A549 treated with ZK216348 at 1 μM for 4 hours (cell line): ENCODE measurements at places on chromosomes 16 and 17. TPM values are rescaled to one million over a fixed set of nuclear protein-coding genes. Genes with fewer than 3 reads are reported as not detected.

The FOXJ1 gene
- total RNA-seq: 0.38 to 0.71 TPM (median 0.55 TPM) in 5 replicates

The ACE gene
- total RNA-seq: 0.50 to 1.4 TPM (median 0.71 TPM) in 5 replicates

The TMEM186 gene
- total RNA-seq: 10.1 to 16.1 TPM (median 13.9 TPM) in 5 replicates

The CLDN6 gene
- total RNA-seq: 0.20 to 0.56 TPM (median 0.41 TPM) in 4 of 5 replicates, not detected in the other

The ZNF597 gene
- 0.85 to 1.3 TPM (median 0.95 TPM) in 5 replicates for total RNA-seq

The FBXO39 gene
- not detected in 5 replicates for total RNA-seq

The KCNAB3 gene
- 1.8 to 4.1 TPM (median 2.5 TPM) in 5 replicates for total RNA-seq

The IKZF3 gene
- total RNA-seq: not detected in 5 replicates

The ZNF319 gene
- 7.6 to 18.3 TPM (median 15.5 TPM) in 5 replicates for total RNA-seq

The CACNA1H gene
- total RNA-seq: 6.3 to 18.6 TPM (median 17.1 TPM) in 5 replicates

The SLC4A1 gene
- 0.12 TPM in 1 of 5 replicates, not detected in the others for total RNA-seq

The IRX3 gene
- 3.8 to 5.6 TPM (median 5.1 TPM) in 5 replicates for total RNA-seq

The ATP2A3 gene
- total RNA-seq: 3.5 to 5.8 TPM (median 4.9 TPM) in 5 replicates

The CCL5 gene
- 1.0 to 2.3 TPM (median 1.5 TPM) in 5 replicates for total RNA-seq

The TBX2 gene
- 3.5 to 7.0 TPM (median 6.9 TPM) in 5 replicates for total RNA-seq

The USP32 gene
- total RNA-seq: 30.9 to 38.6 TPM (median 35.4 TPM) in 5 replicates

The KRT24 gene
- total RNA-seq: not detected in 5 replicates

The DECR2 gene
- 18.5 to 31.1 TPM (median 25.8 TPM) in 5 replicates for total RNA-seq

The TNFRSF13B gene
- not detected in 5 replicates for total RNA-seq

The MLKL gene
- 32.7 to 41.0 TPM (median 34.9 TPM) in 5 replicates for total RNA-seq
